ENCODE measurements at places on chromosomes 5 and 9.
A peak's percentile ranks its signal among the peaks of the same experiment; 100 is the strongest.

DNA sequence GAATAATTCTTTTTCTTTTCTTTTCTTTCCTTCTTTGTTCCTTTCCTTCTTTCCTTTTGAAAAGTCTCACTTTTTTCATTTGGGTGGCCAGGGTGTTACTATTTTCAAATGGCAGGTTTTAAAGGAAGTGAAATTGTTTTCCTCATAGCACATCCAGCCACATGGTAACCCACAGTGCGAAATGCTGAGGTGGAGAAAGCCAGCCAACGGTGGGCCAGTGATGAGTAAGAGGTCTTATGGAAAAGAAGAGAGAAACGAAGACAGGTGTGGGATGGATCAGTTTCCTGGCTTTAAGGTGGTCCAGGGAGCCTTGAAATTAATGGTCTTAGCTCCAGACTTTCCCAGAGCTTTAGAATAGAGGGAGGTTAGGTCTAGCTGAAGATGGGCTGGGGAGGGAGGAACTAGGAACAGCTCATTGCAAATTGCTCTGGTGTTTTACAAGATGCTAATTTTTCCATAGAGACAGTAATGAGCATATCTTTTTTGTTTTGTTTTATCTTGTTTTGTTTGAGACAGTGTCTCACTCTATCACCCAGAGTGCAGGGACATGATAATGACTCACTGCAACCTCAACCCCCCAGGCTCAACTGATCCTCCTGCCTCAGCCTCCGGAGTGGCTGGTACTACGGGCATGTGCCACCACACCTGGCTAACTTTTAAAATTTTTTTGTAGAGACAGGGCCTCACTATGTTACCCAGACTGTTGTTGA is 17.8 kb downstream of the ITK start:
- peak; percentile 54 for DNase-seq

GRCh38 chr9:136995772-136996311 is 526 bp downstream of the CLIC3 start:
- DNase-seq: no peak

DNA sequence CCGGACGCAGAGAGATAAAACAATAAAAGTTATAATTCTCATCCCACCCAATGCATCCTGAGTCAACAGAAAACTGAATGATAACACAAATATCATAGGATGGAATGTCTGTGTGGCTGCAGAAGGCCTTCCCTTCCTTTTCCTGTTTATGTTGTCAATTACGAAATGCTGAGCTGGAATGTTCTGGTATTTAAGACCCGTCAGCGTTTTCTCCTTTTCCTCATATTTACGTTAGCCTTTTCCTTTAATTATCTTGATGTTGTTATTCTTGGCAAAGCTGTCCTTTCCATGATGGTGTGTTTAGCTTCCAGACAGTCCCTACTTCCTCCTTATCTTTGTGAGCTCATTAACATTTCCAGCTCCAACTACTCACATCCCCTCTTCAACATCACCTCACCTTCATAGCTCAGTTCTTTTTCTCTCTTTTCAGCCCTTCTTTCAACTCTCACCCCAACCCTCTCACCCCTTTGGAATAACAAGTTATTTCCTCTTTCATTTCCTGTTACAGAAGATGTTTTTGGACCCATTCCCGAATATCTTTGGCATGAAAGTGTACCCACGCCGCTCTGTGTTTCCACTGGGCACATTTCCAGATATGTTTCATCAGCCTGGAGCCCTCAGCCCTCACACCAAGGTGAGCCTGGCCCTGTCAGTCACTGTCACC is 221.6 kb downstream of the NR2F1-AS1 start:
- no peak for DNase-seq

DNA sequence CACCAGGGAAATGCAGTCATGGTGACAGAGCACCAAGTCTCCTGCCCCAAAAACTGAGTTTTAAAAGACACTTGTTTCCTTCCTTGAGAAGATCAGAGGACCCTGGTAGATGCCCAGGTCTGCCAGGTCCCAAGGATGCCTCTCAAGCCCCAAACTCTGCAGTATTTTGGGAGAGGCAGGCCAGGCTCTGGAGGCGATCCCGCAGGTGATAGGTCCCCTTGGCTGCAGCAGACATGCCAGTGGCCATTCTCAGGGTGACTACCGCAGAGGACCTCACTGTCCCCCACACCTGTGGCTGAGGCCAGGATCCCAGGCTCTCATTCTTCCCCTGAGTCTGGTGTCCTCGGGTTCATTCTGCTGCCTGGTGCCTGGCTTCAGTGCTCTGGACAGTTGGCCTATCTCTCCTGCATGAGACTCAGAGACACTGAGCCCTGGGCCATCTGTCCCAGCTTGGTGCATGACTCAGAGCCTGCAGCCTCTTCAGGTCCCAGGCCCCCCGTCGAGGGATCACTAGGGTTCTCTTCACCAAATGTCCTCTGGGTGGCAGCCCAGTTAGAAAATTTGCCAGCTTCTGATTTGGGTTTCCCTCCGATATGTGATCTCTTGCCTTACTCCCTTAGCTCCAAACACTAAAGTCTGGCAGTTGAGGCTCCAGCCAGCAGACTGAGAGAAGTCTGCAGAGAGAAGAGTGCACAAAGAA is 59.7 kb upstream of the GARNL3 start:
- no peak for DNase-seq

- no peak for DNase-seq
Measured at GRCh38 chr9:12884736-12885395, 110.0 kb downstream of the LURAP1L start.

GRCh38 chr9:76894198-76894597 is 11.7 kb downstream of the PRUNE2 start:
- DNase-seq: no peak

DNA sequence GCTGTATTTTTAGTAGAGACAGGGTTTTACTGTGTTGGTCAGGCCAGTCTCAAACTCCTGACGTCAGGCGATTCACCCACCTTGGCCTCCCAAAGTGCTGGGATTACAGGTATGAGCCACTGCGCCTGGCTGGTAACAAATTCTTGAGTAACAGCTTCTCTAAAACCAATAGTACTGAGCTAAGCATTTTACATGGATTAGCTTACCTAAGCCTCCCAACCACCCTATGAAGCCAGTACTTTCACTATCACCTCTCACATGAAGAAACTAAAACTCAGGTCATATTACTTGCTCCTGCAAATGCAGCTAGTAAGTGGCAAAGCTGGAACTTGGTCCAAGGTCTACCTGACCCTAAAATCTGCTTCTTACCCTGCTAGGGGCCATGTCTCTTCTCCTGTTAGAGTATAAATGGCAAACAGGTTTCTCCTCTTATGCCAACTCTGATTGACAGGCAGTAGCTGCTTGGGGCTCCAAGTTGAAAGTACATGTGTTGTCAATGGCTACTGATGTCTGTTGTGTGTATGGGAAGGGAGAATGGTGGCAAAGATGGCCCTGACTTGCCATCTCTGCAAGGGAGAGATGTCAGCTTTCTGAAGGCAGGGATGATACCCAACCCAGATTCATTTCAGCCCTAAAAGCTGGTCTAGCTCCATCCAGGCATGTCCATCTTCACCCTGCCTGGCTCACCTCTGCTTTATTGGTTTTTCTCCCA is 4.0 kb downstream of the PHF19 start:
- no peak for DNase-seq

DNA sequence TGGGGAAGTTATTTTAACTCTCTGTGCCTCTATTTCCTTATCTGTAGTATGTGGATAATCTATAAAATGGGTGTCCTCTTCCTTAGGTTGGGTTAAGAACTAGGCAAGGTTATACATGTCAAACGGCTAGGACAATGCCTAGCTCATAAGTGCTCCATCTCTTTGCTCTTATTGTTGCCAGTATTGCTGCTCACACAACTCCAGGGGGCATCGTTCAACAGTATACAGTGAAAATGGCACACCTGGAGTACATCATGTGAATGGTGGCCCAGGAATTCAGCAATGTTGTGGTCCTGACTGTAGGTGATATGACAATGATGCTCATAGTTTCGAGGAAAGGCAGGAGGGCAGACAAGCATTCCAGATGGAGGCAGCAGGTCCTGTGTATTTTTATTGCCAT is 30.1 kb downstream of the SLIT3 start:
- no peak for DNase-seq

- no peak for DNase-seq
Measured at GRCh38 chr9:120210274-120210673, 369.7 kb downstream of the CDK5RAP2 start.

DNA sequence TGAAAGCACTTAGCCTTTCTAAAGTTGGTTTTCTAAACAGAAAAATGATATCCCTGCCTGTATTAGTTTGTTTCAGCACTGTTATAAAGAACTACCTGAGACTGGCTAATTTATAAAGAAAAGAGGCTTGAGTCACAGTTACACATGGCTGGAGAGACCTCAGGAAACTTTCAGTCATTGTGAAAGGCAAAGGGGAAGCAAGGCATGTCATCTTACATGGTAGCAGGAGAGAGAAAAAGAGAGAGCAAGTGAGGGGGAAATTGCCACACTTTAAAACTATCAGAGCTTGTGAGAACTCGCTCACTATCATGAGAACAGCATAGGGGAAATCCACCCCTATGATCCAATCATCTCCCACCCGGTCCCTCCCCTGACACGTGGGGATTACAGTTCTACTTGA is 64.9 kb downstream of the FAM170A start:
- DNase-seq: no peak

GRCh38 chr5:20353499-20353898 is 365.5 kb upstream of the CDH18 start:
- no peak for DNase-seq

GRCh38 chr5:142412581-142412980 is 87.8 kb upstream of the SPRY4 start:
- no peak for DNase-seq

DNA sequence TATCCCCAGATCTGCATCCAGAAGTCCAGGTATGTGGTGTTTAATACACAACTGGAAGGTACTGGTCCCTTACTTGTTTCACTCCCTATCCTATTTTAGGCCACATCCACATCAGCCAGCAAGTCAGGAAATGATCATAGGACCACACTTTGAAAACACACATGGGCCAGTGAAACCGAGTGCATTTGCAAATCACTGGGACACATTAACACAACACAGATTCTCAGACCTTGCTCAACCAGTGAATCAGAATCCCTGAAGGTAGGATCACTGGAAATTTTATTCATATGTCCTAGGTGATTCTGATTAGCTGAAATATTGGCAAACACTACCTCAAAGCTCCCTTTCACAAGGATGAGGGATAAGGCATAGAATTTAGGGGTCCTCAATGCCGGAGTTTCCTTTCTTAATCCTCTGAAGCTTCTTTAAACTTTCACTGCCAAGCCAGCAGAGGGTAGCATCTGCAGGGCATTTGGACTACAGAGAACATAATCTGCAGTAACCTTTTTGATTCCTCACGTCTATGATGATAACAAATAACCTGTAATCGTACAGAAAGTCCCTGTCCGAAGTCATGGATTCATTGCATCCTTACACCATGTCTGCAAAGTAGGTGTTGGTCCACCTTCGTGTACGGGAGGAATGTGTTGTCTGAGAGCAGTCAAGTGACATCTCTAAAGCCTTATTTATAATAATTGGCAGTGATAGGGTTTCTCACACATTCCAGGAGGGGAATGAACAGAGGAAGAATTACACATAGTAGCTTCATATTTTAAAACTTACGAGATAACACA is 11.0 kb upstream of the ABLIM3 start:
- no peak for DNase-seq
